HTR-8/SVneo (cell line): ENCODE measurements at places on chromosomes 5 and 9.

DNA sequence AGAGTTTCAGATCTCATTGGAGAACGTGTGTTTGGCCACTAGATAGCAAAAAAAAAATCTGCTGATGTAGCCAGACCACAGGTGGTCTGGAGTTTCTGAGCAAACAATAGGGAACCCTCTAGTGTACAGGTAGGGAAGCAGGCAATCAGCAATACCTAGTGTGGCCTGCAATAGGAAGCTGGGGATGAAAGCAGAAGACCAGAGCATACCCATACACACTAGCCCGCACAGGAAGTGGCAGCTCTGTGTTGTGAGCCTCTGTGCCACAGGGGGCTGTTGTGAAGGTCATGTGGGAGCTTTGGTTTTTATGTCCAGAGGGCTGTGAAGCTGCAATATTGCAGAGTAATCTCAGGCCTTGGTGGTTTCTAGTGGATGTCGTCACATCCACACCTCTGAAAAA, 81.2 kb downstream of the MTAP start:
- DNase-seq, result no peak

GRCh38 chr9:76018235-76018634, 127.8 kb downstream of the PCSK5 start:
- no peak for DNase-seq

DNA sequence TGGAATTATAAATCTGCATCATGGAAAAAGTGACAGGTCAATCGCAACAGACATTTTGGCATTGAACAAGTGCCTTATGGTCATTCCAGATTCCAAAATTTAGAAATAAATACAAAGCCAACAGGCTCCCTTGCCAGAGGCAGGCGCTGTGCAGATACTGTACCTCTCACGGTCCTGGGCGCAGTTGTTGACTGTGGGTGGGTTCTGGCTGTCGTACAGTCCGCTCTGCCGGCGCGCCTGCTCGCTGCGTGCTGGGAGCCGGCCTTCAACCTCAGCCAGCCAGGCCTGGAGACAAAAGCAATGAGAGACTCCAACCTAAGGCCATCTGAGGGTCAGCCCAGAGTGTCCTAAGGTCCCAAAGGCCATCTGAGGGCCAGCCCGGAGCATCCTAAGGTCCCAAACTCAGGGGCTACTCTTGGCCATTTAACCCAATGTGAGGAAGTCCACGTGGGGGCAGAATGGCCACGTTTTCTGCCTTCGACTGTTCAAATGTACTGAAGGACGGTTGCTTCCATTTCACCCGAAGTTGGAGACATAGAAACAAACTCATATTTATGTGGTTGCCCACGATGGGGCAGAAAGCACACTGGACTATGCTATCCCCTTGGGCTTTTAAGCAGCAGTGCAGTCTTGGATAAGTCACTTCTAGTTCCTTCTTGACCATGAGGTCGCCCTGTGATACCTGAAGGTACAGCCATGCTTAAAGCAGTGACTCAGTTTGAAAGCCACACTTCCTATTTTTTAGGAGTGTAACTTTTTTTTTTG, 65.2 kb downstream of the USP20 start:
- DNase-seq, result no peak

GRCh38 chr5:93337138-93337537, 243.9 kb downstream of the NR2F1-AS1 start:
- no peak for DNase-seq

DNA sequence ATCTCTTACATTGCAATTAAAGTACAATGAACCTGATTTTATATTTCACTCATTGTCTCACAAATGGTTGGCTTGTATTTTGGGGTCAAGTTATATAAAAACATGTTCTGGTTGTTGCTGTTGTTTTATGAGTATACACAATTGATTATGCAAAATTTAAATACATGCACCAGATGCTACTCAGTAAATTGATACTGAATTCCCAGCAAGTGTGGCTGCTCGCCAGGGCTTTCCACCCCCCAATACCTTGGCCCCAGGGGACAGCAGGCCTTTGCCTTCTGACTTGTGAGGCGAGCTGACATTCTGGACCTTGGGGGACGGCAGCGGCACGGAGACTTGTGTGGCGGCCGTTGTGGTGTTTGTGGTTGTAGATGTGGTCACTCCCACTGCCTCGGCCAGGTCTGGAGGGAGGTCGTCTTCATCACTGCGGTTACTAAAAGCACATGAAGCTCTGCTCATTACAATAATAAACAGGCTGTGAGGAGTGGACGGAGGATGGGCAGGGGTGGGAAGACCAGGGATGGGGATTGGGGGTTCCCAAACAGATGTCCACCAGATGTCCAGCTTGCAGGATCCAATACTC, 27.0 kb upstream of the FRRS1L start:
- no peak for DNase-seq

DNA sequence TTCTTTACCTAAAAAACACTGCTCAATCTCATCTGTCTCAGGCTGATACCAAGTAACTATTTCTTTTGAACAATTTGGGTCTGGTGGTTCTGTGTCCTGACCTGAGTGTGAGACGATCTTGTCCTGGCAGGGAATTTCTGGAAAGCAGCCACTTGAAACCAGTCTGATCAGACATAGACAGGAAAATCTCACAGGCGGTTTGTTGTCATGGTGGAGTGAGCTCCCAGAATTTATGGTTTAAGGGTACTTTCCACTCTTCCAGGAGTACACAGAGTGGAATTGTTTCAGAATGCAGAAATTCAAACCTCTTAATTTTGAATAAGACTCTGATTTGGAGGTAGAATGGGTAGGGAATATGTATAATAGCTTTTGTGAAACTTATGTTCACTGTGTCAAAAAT, 268.2 kb downstream of the ISL1 start:
- DNase-seq, result no peak

- DNase-seq, result no peak
These were observed 5.6 kb upstream of the OMD start for GRCh38 chr9:92429836-92430235.

GRCh38 chr9:79023134-79023580, 548.6 kb upstream of the TLE4 start:
- DNase-seq, result peak; percentile 48

- DNase-seq, result no peak
These were observed 318.0 kb downstream of the PSAT1 start for GRCh38 chr9:78614892-78615291.

DNA sequence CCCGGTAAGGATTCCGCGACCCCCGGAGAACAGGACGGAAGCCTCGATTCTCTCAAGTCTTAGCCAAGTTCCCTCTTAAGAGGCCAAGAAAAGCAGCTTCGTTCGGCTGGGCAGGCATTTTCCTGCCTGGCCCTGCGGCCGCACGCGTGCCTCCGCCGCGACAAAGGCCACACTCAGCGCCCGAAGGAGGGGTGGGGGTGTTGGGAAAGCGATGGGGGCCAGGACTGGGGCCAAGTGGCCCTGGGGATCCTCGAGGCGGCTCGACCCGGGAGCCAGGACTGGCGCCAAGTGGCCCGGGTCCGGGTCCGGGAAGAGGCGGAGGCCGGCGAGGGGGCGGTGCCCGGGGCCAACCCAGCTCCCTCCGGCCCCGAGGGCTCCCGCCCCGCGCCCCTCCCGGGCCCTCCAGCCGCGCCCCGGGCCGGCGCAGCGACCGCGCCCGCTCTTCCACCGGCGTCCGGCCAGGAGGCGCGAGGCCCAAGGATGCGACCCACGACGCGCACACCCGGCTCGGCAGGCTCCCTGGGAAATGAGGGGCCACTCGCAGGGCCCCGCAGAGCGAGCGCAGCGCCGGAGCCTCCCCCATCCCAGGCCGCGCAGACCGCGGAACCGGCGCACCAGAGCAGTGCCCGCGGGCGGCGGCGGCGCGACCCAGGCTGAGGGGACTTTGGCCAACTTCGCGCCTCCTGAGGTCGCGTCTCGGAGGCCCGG, 756 bp downstream of the VAV2 start:
- no peak for DNase-seq

- no peak for DNase-seq
These were observed 418.3 kb downstream of the HCN1 start for GRCh38 chr5:45277860-45278259.

DNA sequence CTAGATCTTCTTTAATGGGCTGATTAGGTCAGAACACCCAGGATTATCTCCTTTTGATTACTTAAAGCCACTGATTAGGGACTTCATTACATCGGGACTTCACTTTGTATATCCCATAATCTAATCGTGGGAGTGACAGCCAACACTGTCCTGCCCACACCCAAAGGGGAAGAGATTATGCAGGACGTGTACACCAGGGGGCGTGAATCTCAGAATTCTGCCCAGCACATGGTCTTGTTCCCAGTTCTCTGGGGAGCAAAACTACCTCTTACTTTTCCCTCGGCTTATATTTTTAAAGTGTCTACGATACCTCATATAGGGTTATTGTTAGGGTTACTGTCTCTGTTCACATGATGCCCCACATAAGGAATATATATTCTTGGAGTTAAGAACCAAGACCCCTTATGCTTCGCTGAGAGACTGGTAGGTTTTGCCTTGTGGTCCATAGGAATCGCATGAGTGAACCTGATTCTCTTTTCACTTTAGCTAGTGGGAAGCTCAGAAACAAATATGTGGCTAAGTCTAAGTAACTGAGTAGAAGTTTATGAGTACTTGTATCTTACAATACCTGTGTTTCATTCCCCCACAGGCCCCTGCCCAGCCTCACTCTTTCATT, 192.7 kb downstream of the GNA14 start:
- peak; percentile 17 for DNase-seq

- DNase-seq, result no peak
These were observed 192.4 kb downstream of the ARHGEF28 start for GRCh38 chr5:73818357-73818756.

GRCh38 chr9:70035691-70036090, 8.0 kb upstream of the MAMDC2 start:
- no peak for DNase-seq

GRCh38 chr5:159509002-159509660, 178.8 kb upstream of the IL12B start:
- no peak for DNase-seq

DNA sequence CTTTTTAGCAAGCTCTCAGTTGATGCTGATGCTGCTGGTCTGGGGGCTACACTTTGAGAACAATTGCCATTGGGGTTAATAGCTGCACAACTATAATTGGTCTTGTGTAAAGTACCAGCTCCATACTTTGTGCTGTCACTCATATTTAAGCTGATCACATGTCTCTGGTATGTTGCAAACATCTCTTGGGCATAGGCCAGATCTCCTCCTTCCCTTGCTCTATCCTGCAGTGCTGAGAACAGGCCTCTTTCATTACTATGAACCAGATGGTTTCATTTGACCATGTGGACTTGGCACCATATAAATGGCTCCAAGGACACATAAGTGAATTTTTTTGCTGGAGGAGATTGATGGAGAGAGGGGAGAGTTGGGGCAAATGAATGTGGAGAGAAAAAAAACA, 48.4 kb downstream of the DMRT2 start:
- no peak for DNase-seq

DNA sequence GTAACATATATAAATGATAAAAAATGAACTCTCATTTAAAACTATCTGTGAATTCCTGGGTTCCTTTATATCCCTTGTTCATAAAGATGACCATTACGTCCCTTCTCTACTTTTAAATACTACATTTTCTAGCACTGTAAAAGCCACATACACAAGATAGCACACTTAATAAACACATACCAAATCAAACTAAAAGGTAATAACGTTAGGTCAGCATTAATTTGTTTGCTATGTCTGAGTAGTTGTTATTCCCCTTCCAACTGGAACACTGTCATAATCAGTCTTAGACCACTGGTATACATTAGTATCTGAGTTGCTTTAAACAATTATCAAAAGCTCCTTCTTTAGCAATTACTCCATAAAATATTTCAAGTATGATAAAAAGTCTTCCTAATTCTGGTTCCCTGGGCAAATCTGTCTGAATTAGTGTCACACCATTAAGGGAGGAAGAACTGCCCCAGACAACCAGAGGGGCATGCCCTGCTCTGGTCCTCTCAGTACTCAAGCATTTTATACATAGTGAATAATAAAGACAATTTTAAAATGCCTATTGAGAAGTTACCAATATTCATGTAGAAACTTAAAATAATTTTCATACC, 98.1 kb downstream of the RAPGEF6 start:
- no peak for DNase-seq

- no peak for DNase-seq
These were observed 56.8 kb downstream of the TRIO start for GRCh38 chr5:14199902-14200301.

DNA sequence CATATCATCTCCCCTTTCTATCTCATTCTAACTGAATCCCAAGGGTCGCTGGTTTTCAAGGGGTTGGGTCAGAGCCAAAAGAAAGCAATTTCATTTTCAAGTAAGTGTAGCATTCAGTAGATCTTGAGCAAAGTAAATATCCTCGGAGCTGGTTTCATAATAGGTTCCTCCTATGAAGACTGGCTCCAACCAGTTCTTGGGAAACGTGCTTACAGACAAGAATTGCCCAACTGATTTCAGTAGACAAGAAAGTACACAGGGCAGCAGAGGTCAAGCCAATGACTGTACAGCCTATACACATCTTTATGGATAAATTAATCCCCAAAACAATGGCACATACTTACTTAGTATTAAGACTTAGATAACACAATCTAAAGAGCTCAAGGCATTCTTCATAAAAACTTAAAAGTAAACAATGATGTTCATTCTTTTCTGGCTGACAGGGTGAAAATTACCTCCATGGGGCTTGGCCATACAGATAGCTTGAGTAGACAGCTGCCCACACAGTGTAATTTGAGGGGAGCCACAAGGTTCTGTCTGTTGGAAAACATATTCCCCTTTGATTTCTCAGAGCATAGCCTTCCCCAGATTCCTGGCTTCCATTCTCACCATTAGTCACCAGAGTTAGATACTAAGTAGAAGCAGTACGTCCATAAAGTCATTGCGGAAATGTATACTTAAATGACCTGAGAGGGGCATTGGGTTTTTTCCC, 163.9 kb downstream of the ARRDC3 start:
- no peak for DNase-seq

DNA sequence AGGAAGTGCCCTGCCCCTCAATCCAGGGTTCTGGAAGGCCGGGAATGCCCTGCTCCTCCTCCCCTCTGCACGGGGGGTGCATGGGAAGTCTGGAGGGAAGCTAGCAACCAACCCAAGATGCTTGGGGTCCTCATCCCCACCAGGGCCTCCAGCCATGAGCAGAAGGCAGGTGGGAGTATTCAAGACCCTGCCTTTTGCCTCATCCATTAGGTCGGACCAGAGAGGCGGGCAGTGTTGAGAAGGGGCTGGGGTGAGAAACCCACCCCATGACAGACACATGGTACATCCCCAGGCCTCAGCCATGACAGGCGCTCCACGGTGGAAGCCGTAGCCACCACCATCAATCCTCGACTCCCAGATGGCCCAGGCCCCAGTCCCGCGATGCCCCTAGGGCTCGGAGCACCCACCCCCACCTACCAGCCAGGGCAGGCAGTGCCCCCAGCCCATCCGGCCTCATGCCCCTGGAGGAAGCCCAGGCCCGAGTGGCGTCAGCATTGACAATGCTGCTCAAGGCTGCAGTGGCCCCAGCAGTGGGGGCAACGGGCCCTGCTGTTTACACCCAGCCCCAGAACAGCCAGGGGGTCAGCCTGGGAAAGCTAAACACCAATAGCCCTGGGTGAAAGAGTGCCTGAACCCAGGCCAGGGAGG, 8.6 kb downstream of the NR5A1 start:
- DNase-seq, result no peak

GRCh38 chr5:178818094-178818493, 41.7 kb upstream of the ZNF354B start:
- DNase-seq, result no peak

- DNase-seq, result no peak
These were observed 599.6 kb upstream of the ADAMTS16 start for GRCh38 chr5:4540375-4541173.
